Osteoblast (primary cell): ENCODE measurements at places on chromosomes 6 and 20. TPM values are rescaled to one million over a fixed set of nuclear protein-coding genes. Genes with fewer than 3 reads are reported as not detected.

LTB gene
- total RNA-seq, result 0.29 TPM in 1 of 2 replicates, not detected in the other

ATAT1 gene
- 4.4 and 4.7 TPM in 2 replicates for total RNA-seq

CD109 gene
- 85.5 and 93.4 TPM in 2 replicates for total RNA-seq

DNA sequence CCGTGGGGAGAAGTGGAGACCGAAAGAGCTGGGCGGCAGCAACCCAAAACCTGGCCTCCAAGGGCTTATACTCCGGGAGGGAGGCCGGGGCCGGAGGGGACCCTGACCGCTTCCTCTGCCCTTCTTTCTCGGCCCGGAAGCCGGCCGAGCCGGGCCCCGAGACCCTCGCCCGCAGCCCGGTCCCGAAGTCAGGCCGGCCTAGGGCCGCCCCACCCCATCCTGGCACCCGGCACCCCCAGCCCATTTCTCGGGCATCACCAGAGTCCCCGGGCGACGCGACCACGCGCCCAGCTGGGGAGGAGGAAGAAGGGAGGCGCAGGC, 572 bp upstream of the ZDHHC14 start:
- no peaks in the 10 kb centered on the region for H3K36me3 ChIP-seq
- peak overlapping the region; percentile 39 for H3K27ac ChIP-seq

GRCh38 chr6:82068721-82069120, 178.8 kb downstream of the IBTK start:
- H3K4me1 ChIP-seq, result peaks cover 22% of the 10 kb centered on the region
- no peak overlapping the region for H3K27ac ChIP-seq
- H3K36me3 ChIP-seq, result no peaks in the 10 kb centered on the region
- H3K27me3 ChIP-seq, result no peaks in the 10 kb centered on the region

DNA sequence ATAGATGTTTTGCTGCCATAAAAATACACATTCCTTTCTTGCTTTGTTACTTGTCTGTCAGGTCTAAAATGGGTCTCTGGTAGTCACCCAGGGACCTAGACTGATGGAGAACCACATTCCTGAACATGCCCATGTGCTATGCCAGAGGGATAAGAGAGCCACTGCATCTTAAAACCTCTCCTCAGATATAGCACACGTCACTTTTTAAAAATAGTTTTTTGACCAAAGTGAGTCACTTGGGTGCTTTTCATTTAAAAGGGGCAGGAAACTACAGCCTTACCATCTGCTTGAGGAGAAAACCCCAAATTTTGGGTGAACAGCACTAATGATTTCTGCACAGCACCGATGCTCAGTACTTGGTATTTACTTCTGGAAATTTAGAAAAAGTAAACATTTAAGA, 197.8 kb downstream of the OGFRL1 start:
- H3K4me1 ChIP-seq, result peaks cover 28% of the 10 kb centered on the region
- H3K36me3 ChIP-seq, result no peaks in the 10 kb centered on the region
- no peak overlapping the region for H3K4me3 ChIP-seq
- no peak for DNase-seq
